Stimulated activated CD8-positive, alpha-beta memory T cell treated with anti-CD3 and anti-CD28 coated beads, Interleukin-12 subunit alpha, Interleukin-12 subunit beta, amount 100 ng/mL, for 1 hour (primary cell): ENCODE measurements at places on chromosomes 4 and X.

DNA sequence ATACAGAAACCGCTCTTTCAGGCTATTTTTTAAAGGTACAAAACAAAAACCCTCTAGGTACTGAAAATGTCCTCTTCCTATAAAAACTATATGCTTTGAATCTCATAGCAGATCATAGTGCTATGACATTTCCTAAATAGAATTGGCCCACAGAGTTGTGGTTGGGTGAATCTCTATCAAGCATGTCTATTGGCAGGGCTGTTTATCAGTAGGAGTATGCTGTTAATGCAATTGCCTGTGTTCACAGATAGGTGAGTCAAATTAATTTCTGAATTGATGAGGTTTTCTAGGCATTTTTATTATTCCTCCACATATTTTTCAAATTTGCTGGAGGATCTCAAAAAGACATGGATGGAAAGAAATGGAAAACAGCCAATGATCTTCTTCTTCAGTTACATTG lies 73.9 kb downstream of the QRFPR start:
- DNase-seq: no peak

DNA sequence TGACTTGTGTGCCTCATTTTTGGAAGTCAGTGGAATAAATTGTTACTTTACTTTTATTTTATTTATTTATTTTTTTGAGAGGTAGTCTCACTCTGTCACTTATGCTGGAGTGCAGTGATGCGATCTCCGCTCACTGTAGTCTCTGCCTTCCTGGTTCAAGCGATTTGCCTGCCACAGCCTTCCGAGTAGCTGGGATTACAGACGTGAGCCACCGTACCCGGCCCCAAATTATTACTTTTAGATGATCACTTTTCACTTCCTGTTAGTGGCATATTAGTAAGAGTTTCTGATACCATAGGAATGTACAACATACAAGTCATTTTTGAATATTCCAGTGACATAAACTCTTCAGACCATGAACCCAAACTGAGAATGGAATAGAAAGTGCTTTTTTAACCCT lies 611.0 kb upstream of the MAGEB2 start:
- no peak for DNase-seq

DNA sequence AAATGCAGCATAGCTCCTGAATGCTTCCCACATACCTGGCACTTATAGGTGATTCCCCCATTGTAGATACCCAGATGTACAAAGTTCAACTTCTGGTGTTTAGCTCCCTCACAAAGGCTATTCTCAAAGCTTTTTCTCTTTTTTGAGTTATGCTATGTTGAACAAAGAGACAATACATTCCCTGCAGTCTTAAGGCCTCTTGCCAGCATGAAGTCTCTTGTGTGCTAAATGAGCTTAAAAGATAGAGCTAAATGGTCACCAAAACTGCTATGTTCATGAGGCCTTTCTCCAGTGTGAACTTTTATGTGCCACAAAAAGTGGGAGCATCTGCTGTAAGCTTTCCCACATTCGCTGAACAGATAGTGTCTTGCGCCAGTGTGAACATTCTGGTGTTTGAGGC lies 111.2 kb upstream of the TMEM47 start:
- DNase-seq: no peak

DNA sequence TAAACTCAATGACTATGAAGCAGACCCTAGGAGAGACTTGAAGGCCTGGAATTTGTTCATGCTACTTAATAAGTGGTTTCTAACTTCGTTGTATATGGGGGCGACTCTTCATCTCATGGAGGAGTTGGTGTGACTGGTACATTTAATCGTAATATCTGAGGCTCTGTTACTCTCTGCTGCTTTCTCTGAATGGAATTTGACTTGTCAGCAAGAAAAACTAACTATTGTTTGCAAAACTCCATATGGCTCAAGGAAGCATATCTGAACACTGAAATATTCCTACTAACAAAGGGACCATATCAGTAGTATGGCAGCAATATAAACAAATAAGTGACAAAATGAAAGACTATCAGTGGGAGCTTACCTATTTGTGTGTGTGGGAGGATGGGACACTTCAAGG lies 132.0 kb upstream of the RPS6KA6 start:
- no peak for DNase-seq

DNA sequence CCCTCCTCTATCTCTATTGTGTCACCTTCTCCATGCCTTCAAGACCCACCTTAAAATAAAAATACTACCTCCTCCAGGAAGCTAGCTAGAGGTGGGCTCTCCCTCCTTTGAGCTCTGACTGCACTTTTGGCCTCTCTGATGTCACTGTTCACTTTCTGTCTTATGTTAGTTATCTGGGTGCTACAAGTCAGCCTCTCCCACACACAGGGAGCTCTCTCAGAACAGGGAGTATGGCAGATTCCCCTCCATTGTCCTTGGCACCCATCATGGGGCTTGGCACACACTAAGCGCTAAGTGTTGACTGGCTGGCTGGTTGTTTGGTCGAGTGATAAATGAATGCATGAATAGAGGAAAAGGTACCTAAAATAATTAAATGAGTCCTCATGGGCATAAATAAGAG lies 21.2 kb upstream of the KDM5C start:
- DNase-seq: no peak

DNA sequence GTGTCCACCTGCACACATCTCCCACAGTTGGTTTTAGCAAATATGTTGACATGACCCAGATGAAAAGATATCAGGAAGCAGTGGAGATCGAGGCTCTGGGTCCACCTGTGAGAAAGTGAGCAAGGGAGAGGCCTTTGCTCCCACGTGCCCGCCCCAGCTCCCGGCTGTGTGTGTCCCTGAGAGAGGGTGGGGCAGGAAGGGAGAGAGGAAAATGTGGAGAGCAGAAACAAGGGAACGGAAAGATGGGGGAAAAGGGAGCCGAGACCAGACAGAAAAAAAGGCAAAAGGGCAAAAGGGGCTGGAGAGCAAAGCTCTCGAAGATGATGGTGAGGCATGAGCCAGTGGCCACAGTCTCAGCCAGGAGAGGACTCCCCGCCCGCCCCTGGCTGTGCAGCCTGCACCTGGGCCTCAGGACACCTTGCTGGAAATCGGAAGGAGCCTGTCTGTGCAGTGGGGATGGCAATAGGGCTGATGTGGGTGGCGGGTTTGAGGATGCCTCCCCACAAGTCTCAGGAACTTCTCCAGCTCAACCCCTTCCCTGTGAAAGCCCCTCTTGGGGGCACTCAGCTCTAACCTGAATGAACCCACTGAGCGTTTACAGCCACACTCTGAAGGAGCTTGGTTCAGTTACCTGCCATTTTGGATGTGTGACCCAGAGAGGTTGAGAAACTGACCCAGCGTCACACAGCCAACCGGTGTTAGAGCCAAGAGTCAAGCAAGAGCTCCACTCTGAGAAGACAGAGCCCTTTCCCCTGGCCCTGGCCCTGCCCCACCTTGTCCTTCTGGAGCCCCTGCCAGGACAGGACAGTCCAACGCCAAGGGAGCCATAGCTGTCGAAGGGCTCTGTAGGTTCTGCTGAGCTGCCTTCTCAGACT lies 20.3 kb upstream of the MSX1 start:
- no peak for DNase-seq

- DNase-seq: no peak
Observed at GRCh38 chrX:23779025-23779424, 3.9 kb upstream of the SAT1 start.

DNA sequence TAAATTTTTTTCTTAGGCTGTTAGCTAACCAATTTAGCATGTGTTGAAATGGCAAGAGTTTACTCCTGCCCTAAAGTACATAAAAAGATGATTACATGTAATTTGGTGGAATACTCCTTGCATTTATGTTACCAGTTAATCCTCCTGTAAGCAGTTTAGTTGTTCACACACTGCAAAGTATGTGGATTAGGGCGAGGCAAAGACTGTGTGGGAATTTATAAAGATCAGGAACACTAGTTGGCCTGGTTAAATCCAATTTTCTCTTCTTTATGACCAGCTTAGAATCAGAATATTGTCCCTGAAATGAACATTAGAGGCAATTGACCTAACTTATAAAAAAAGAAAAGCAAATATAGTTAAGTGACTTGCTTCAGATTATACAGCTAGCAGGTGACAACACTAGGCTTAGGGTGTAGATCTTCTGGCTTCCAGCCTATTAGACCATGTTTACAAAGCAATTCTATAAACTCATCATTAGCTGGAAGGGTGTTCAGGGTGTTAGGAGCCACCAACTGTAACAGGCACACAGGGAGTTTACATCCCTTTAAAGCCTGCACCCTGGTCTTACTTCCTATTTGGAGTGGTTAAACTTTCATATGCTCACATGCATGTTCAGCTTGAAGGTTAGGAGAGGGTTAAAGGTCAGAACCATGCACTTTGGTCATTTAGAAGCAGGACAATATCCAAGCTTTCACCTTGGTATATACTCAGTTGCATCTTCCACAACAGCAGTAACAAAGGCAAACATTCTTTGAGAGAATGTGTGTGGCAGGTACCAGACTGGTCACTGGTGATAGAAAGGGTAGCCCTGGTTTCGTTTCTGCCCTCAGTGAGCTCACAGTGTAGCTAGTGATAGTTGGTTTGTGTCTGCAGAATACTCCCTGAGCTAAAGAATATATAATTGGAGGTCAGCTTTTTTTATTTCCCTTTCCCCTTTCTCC lies 72.6 kb downstream of the GC start:
- DNase-seq: no peak

- no peak for DNase-seq
Observed at GRCh38 chr4:83489711-83490326, 4.9 kb upstream of the ABRAXAS1 start.
